ENCODE measurements at places on chromosomes 2 and 18. TPM values are rescaled to one million over a fixed set of nuclear protein-coding genes. Genes with fewer than 3 reads are reported as not detected.

The PTPRM gene
- 19.9 TPM for total RNA-seq

The RTP5 gene
- not detected for total RNA-seq

The GKN1 gene
- total RNA-seq, result not detected

The PLEK gene
- under 0.01 TPM for total RNA-seq

The FBXO36 gene
- 1.5 TPM for total RNA-seq

The ANKRD23 gene
- total RNA-seq, result 0.85 TPM

The GCG gene
- total RNA-seq, result not detected

The FKBP7 gene
- 68.8 TPM for total RNA-seq

The IL18RAP gene
- total RNA-seq, result not detected

The HAAO gene
- 0.38 TPM for total RNA-seq

The CAVIN2 gene
- 41.2 TPM for total RNA-seq

The CCDC74A gene
- 5.0 TPM for total RNA-seq

The CDH2 gene
- 166 TPM for total RNA-seq

The CENPA gene
- total RNA-seq, result 17.4 TPM

Data from regular cardiac myocyte (primary cell).